ENCODE measurements at places on chromosomes 16 and 17.

DNA sequence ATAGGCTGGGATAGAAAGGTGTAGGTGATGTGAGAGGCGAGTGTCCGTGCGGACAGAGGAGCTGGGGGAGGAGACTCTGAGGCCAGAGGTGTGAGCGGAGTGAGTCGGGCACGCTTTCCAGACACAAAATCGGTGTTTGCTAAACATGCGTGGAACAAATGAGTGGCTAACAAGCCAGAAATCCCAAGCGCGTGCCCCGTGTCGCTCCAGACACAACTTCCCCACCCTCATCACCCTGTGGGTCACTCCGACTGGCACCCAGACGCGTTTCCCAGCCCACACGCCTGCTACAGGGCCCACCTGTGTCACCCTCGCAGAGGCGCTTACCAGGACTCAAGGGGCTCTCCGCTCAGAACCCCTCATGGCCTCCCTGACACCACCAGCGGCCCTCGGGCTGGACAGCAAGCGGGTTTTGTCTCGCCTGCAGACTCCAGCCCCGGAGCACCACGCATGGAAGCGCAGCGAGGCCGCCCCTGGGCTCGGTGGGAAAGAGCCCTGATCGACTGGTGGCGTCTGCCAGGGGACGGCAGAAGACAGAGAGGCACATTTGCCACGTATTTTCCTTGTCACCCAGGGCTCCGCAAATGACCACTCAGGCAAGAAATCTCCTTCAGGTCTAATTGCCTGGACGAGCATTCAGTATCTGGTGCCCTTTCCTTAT, 6.0 kb upstream of the RPH3AL start:
- DNase-seq = no peak

DNA sequence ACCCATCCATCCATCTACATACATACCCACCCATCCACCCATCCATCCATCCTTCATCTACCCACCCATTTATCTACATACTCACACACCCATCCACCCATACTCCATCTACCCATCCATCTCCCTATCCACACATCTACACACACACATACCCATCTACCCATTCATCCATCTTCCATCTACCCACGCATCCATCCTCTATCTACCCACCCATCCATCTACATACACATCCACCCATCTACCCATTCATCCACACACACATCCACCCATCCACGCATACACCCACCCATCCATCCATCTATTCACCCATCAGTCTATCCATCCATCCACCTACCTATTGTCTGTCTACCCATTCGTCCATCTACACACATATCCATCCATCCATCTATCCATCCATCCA, 227.8 kb downstream of the ZNF423 start:
- no peak for DNase-seq

GRCh38 chr17:32882029-32882428, 5.1 kb upstream of the MYO1D start:
- no peak for DNase-seq

DNA sequence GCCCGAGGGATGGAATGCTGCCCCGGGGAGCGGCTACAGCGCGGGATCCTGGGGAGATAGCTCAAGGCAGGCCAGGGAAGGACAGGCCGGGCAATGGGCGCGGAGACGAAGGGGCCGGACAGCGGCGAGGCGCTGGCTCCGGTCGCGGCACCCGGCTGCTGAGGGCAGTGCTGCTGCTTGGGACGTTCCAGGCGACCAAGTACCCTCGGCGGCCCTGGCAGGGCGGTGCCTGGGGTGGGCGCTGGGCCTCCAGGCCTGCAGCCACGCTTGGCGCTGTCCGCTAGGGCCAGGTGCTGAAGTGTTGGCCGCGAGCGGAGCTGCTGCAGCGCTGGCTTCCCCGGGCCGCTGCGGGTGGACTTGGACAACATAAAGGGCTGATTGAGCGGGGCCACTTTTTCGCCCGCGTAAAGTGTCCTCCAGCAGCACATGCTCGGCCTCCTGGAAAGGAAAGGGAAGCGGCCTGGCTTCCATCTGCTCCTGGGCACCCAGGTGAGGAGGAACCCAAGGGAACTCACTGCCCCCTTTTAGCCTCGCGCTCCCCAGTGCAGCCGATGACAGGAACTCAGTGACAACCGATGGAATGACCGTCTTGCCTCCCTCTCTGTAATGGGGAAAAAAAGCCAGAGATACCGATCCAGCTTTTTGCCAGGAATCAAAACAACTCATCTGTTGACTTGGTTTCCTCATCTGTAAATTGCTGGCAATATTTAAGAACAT, 23.7 kb downstream of the CLEC3A start:
- no peak for DNase-seq

GRCh38 chr17:73519714-73520368, 124.4 kb downstream of the SDK2 start:
- no peak for DNase-seq

DNA sequence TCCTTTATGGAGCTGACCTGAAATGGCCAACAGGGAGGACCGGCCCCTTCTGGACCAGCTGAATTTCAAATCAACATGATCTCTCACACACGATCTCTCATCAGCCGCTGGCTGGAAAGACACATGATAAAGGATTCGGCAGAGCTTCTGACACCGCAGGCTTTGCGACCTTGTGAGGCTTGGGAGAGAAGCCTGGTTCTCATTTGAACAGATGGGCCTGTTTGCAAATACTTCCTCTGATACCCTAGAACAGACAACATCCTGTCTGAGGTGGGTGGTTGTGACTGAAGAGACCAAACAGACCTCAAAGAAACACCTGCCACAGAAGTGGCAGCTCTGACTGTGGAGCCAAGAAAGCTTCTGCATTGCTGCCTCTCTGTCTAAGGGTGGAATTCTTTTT, 77.9 kb upstream of the SDK2 start:
- no peak for DNase-seq

DNA sequence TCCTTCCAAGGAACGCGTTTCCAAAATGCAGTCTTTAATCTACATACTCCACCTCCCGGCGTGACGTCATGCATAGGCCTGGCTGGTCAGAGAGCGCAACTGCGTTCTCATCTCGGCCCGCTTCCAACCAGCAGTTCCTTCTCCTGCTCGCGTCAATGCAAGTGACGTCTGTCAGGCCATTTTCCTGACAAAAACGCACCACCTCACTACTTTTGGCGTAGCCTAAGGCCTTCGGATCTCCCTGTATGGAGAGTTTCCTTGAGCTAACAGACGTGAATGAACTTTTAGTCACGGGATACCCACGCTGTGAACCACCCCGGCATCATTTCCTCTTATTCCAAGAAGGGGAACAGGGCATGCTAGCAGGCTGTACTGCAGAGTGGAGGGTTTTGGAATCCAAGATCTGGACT, 25.0 kb downstream of the TEX14 start:
- no peak for DNase-seq

DNA sequence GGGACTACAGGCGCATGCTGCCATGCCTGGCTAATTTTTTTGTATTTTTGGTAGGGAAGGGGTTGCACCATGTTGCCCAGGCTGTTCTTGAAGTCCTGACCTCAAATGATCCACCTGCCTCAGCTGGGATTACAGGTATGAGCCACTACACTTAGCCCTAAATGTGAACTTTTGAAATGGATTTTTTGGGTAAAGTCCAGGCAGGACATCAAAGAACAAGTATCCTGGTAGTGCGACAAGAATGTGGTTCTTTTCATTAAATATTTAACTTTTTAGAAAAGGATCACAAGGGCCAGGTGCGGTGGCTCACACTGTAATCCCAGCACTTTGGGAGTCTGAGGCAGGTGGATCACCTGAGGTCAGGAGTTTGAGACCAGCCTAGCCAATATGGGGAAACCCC, 15.3 kb upstream of the NBR1 start:
- no peak for DNase-seq

DNA sequence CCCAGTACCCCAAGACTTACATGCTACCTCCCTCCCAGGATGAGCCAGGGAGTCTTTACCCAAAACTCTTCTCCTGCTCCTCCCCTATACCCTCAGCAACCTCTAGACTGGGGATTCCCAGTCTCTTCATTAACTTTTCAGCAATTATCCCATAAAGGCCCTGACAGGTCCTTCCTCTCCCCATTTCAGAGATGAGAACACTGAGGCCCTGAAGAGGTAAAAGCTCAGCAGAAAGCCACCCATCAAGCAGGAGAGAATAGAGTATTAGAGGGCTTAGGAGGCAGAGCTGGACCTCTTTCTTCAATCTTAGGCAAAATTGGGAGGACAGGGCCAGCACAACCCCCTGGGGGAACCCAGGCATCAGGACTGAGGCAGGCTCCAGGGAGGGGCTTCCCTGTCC, 5.9 kb upstream of the SP6 start:
- DNase-seq = no peak

DNA sequence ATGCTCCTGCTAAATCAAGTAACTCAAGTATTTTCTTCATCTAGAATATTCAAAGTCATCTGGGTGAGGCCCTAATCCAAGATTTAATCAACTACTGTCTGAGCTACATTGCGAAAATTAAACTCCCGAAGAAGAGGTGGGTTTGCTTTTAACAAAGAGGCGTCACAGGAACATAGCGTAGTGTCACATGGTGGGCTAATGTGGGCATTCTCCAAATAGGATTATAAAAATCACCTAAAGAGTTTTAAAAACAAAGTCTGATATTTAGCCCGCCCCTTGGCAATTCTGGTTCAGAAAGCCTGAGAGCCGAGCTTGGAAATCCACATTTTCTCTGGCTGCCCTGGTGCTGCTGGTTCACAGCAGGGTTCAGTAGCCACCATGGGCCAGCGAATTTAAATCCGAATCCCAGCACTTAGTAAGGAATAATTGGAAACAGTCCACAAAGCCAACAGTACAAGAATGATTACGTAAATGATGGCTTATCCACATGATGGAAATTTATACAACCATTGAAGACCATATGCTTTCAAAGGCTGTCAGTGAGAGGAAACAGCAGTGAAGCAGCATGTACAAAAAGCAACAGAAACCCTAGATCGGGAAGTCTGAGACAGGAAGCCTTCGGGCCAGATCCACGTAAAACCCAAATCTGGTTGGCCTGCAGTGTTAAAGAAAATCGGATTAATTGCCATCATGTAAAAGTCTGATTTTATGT, 8.8 kb downstream of the PMM2 start:
- no peak for DNase-seq

- DNase-seq = no peak
Observed at GRCh38 chr16:11393366-11393765, 48.1 kb downstream of the RMI2 start.

DNA sequence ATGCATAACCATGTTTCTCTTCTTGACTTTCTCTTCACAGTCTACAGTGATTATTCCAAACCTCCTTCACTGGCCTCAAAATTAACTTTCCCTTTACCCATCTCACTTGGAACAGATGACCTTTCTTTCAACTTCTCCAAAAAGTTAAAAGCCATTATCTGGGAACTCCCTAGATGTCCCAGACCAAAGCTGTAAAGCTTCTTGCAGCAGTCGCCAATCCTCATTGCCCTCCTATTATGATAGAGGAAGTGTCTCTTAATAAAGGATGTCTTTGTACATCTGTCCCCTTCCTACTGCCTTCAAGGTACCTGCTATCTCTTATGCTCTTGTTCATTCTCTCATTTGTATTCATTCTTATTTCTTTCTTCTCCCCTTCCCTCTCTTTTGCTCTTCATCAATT, 127.5 kb downstream of the MRTFB start:
- DNase-seq = no peak

- DNase-seq = peak; percentile 22
Observed at GRCh38 chr17:59506894-59507726, 58.3 kb upstream of the DHX40 start.

GRCh38 chr17:74252211-74252610, 21.8 kb upstream of the DNAI2 start:
- no peak for DNase-seq

- DNase-seq = peak; percentile 94
Observed at GRCh38 chr17:81666342-81667191, at the start of the genes CCDC137 and OXLD1. Gene CCDC137, plus strand, starts transcription at chr17:81666737. Its CDS starts 30 bp downstream, at chr17:81666767. Gene OXLD1, minus strand, starts transcription at chr17:81666605. Its CDS starts 28 bp downstream, at chr17:81666577.

- DNase-seq = no peak
Observed at GRCh38 chr17:81491181-81491581, 21.4 kb downstream of the ACTG1 start.

DNA sequence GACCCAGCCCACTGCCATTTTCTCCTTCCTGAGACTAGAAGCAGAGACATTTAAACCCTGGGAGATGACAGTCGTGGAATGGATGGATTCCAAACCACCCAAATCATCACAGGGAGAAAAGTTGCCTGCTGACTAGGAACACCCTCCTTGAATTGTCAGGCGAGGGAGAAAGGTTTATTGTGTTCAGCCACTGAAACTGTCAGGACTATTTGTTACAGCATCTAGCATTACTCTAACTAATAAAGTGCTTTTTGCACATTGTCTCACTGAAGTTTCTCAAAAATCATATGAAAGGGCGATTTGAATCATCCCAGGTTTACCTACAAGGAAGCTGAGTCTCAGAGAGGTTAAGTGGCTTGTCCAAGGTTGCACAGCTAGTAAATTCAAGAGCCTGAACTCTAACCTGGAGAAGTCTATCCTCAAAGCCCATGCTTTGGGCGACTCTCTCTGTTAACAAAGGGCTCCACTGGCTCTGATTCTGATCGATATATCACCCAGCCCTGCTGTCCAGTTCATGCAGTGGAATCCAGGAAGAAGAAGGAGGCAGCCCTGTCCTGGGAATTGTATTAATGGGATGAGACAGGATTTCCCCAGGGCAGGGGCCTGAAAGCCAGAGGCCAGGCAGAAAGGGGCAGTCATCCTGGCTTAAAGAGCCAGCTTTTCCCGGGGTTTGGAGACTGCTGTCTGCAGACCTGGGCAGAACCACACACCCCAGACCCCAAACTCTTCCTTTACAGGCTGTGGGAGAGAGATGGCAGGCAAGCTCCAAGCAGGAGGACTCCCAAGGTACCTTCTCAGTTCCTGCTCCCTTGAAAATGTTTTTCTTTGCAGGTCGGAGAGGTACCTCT, 37.5 kb downstream of the IRX3 start:
- DNase-seq = no peak

Data from RKO (cell line).